ENCODE measurements at places on chromosomes 13 and 19.

- peak overlapping the region; percentile 60 for H3K27ac ChIP-seq
- H3K4me3 ChIP-seq, result peak overlapping the region; percentile 62
- no peak for DNase-seq
- peaks cover 30% of the 10 kb centered on the region for H3K4me1 ChIP-seq
- H3K27me3 ChIP-seq, result peaks cover under 1% of the 10 kb centered on the region
Measured at GRCh38 chr19:18605546-18606280, 886 bp downstream of the CRLF1 start.

GRCh38 chr13:89584058-89584620, 1763.3 kb upstream of the MIR17HG start:
- H3K4me1 ChIP-seq, result no peaks in the 10 kb centered on the region
- H3K36me3 ChIP-seq, result no peaks in the 10 kb centered on the region
- H3K4me3 ChIP-seq, result no peak overlapping the region
- H3K27me3 ChIP-seq, result no peaks in the 10 kb centered on the region
- DNase-seq, result no peak

DNA sequence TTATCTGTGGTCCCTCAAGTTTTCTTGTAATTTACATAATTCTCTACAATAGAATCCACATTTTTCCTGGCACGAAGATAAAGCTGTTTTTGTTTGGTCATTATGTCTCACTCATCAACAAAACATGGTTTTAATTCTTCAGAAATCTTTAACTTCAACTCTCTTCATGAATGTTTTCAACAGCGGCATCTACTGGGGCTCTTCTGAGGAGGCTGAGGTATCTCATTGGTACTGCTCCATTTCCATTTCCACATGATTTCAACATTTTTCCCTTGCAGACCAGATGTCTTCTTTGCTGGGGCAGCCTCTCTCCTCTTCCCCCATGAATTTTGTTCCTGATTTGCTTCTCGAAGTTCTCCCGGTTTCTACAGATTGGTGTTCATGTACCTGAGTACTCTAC, 5.8 kb upstream of the KBTBD7 start:
- no peaks in the 10 kb centered on the region for H3K4me1 ChIP-seq
- H3K27ac ChIP-seq, result no peak overlapping the region
- DNase-seq, result no peak

DNA sequence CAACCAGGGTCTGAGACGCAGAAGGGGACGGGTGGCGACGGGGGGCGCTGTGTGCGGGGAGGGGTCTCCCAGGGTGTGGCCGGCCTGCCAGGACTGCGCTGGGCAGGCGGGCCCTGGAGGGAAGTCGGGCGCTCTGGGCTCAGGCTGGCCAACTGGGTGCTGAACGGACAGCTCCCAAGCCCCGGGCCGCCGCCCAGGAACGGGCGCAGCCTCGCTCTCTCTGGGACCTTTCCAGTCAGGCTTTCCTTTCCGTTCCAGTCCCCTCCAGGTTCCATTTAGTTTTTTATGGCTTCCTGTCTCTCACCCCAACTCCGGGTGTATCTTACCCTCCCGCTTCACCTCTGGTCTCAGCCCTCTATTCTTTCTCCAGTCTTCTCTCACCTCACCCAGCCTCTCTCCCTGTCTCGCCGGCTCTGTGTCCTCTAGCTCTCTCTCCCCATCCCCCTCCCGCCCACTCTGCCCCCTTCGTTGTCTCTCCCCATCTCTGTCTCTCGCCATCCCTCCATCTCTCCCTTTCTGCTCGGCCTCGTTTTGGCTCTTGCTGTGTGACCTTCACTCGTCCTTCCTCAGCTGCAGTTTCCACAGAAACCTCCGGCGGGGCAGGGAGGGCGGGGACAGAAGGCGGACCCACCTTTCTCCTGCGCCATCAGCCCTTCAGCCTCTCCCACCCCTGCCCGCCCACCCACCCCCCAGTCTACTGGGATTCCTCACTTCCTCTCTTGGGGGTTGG, 3.3 kb upstream of the ATP1A3 start:
- DNase-seq, result no peak
- H3K4me1 ChIP-seq, result peaks cover 19% of the 10 kb centered on the region
- H3K27ac ChIP-seq, result no peak overlapping the region
- no peak overlapping the region for H3K4me3 ChIP-seq

GRCh38 chr19:6056801-6057650, 53.3 kb downstream of the RFX2 start:
- peak; percentile 92 for DNase-seq
- peak overlapping the region; percentile 24 for H3K4me3 ChIP-seq
- no peaks in the 10 kb centered on the region for H3K36me3 ChIP-seq
- H3K4me1 ChIP-seq, result peaks cover 51% of the 10 kb centered on the region
- peak overlapping the region; percentile 83 for H3K27ac ChIP-seq

DNA sequence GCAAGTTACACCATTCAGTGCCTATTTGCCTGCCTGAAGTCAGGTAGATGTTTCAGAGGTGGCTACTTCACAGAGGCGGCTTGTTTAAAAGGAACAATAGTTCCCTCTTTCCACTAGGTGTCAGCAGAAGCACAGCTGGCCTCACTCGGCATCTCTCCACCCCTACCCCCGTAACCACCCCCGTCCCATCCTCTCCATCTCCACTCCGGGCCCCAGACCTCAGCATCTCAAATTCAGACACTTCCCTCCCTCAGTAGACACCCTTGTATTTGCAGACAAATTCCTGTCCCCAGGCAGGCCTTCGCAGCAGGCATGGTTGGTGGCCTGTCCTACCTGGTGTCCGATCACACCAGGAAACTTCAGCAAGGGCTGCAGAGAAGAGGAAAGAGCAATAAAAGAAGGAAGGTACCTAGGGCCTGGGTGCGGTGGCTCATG, 9.1 kb upstream of the DPP9 start:
- DNase-seq, result no peak
- no peak overlapping the region for H3K4me3 ChIP-seq
- no peak overlapping the region for H3K27ac ChIP-seq
- no peaks in the 10 kb centered on the region for H3K4me1 ChIP-seq

DNA sequence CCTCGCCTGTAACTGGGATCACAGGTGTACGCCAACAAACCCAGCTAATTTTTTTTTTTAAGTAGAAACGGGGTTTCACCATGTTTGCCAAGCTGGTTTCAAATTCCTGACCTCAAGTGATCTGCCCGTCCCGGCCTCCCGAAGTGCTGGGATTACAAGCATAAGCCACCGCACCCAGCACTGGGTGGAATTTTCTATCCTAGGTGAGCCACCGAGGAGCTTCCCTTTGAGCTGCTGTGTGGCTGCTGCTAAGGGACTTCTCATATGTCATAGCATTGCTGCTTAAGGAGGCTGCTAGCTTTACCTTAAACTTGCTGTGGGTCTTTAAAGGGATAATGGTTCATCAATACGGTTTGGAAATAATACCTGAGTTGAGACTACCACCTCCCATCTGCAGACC, 2.9 kb upstream of the AMER2 start:
- no peak for DNase-seq
- no peak overlapping the region for H3K27ac ChIP-seq
- no peaks in the 10 kb centered on the region for H3K36me3 ChIP-seq
- peaks cover 49% of the 10 kb centered on the region for H3K27me3 ChIP-seq
- H3K4me1 ChIP-seq, result peaks cover 16% of the 10 kb centered on the region

- H3K4me3 ChIP-seq, result no peak overlapping the region
- no peaks in the 10 kb centered on the region for H3K4me1 ChIP-seq
- H3K36me3 ChIP-seq, result no peaks in the 10 kb centered on the region
- no peak overlapping the region for H3K27ac ChIP-seq
- DNase-seq, result no peak
Measured at GRCh38 chr13:67100730-67101129, 129.4 kb downstream of the PCDH9 start.

GRCh38 chr13:113342820-113343691, 20.9 kb downstream of the GRTP1 start:
- no peaks in the 10 kb centered on the region for H3K36me3 ChIP-seq
- DNase-seq, result no peak
- H3K4me1 ChIP-seq, result no peaks in the 10 kb centered on the region

DNA sequence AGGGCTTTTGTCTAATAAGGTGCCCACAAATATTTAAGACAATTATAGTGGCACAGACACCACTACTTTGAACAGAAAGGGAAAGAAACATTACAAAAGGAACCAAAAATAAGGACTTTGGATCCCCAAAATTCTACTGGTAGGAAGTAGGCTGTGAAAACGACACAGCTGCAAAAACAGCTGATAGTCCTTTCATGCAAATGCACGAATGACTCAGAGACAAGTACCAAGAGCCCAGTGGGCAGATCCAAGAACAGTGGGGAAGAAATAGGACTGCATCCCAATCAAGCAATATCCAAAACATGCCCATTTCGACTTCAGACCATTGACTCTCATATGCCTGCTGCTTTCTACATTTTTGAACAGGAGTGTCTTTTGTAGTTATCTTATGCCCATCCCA, 269.4 kb upstream of the NBEA start:
- DNase-seq, result no peak
- H3K4me1 ChIP-seq, result no peaks in the 10 kb centered on the region
- H3K27me3 ChIP-seq, result no peaks in the 10 kb centered on the region
- H3K4me3 ChIP-seq, result no peak overlapping the region
- no peaks in the 10 kb centered on the region for H3K36me3 ChIP-seq

DNA sequence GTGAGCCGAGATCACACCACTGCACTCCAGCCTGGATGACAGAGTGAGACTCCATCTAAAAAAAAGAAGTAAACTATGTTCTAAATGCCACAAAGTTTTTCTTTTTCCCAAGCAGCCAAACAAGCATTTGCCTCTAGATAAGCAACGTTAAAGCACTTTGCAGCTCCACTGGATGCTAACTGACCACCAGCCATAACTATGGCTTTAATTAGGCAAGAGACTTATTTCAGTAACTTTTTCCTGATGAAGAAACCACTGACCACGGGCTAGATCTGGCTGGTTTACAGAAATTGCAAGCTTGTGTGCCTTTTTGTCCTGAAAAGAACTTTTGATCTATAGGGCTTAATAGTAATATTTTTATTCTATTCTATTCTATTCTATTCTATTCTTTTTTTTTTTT, 22.1 kb downstream of the CD70 start:
- H3K27ac ChIP-seq, result no peak overlapping the region
- no peaks in the 10 kb centered on the region for H3K4me1 ChIP-seq
- H3K36me3 ChIP-seq, result no peaks in the 10 kb centered on the region
- H3K4me3 ChIP-seq, result no peak overlapping the region
- peaks cover 13% of the 10 kb centered on the region for H3K27me3 ChIP-seq

DNA sequence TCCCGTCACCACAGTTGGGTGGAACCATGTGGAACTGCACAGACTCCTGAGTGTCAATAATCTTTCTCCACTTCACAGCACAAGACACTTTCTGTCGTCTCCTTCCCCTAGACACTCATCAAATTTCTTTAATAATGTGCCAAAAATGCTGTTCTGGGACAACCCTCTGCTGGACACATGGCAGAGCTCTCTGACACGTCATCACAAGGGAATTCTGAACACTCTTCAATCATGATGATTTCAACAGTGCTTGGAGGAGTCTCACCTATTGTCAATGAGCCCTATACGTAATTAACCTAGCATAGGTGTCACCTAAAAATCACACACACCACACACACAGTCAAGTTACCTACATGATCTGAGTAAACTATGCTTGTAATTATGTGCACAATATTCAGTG, 141.3 kb downstream of the STOML3 start:
- no peaks in the 10 kb centered on the region for H3K4me1 ChIP-seq
- no peak for DNase-seq
- no peak overlapping the region for H3K4me3 ChIP-seq

DNA sequence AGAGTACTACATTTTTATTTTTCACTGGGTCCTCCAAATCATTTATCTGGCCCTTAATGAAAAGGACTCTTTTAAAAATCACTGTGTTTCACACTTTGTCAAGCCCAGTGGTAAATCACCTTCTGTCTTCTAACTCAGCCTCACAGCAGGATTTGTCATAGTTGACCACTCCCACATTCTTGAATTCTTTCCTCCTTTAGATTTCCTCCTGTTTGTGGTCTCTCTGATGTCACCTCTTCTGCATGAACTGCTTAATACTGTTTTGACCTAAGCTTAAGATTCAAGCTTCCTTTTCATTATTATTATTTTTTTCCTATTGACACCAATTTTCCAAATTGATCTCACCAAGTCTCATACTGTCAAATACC, 899.8 kb upstream of the MIR17HG start:
- H3K36me3 ChIP-seq, result no peaks in the 10 kb centered on the region
- H3K27ac ChIP-seq, result no peak overlapping the region
- no peaks in the 10 kb centered on the region for H3K27me3 ChIP-seq

- no peak overlapping the region for H3K4me3 ChIP-seq
- DNase-seq, result peak; percentile 37
- peaks cover 31% of the 10 kb centered on the region for H3K27me3 ChIP-seq
- H3K27ac ChIP-seq, result no peak overlapping the region
- H3K36me3 ChIP-seq, result no peaks in the 10 kb centered on the region
- no peaks in the 10 kb centered on the region for H3K4me1 ChIP-seq
Measured at GRCh38 chr13:111401755-111402154, 81.3 kb downstream of the TEX29 start.

- peaks cover 46% of the 10 kb centered on the region for H3K27me3 ChIP-seq
- DNase-seq, result no peak
- H3K27ac ChIP-seq, result no peak overlapping the region
- H3K4me3 ChIP-seq, result no peak overlapping the region
Measured at GRCh38 chr19:15010501-15011300, 31.0 kb upstream of the SLC1A6 start.

GRCh38 chr13:65719831-65720230, 1510.3 kb downstream of the PCDH9 start:
- H3K4me1 ChIP-seq, result no peaks in the 10 kb centered on the region
- H3K36me3 ChIP-seq, result no peaks in the 10 kb centered on the region
- H3K27me3 ChIP-seq, result no peaks in the 10 kb centered on the region
- no peak overlapping the region for H3K4me3 ChIP-seq
- no peak for DNase-seq
- H3K27ac ChIP-seq, result no peak overlapping the region

GRCh38 chr13:62643799-62644524, 1228.3 kb upstream of the PCDH20 start:
- no peaks in the 10 kb centered on the region for H3K27me3 ChIP-seq
- no peak for DNase-seq
- no peak overlapping the region for H3K4me3 ChIP-seq
- H3K4me1 ChIP-seq, result no peaks in the 10 kb centered on the region
- no peak overlapping the region for H3K27ac ChIP-seq
- H3K36me3 ChIP-seq, result no peaks in the 10 kb centered on the region

GRCh38 chr13:110798081-110798994, 84.8 kb downstream of the ING1 start:
- H3K4me1 ChIP-seq, result peaks cover 13% of the 10 kb centered on the region
- H3K4me3 ChIP-seq, result no peak overlapping the region
- peak; percentile 60 for DNase-seq
- H3K27ac ChIP-seq, result peak overlapping the region; percentile 51
- no peaks in the 10 kb centered on the region for H3K36me3 ChIP-seq

GRCh38 chr19:5182751-5183150, 157.9 kb downstream of the PTPRS start:
- no peaks in the 10 kb centered on the region for H3K27me3 ChIP-seq
- H3K27ac ChIP-seq, result no peak overlapping the region

DNA sequence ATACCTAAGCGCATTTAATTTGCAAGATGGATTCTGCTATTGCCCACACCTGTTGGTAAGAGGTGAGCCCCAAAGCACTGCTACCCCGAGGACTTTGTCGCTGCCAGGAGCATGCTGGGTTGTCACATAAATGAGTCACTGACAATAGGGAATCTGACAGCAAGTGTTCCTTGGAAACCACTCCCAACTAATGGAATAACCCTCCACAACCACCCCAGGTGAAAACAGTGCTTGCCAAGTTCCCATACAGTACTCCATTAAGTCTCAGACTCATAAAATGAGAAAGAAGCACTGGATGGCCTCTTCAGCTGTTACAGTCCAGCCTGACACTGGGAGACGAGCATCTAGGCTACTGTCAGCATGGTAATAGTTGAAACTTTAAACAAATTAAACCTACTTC, 108.6 kb downstream of the EFNB2 start:
- no peak overlapping the region for H3K27ac ChIP-seq
- H3K27me3 ChIP-seq, result no peaks in the 10 kb centered on the region
- no peaks in the 10 kb centered on the region for H3K36me3 ChIP-seq
- H3K4me1 ChIP-seq, result no peaks in the 10 kb centered on the region
- DNase-seq, result no peak

Data from tibial artery (tissue), 4 donors.